ENCODE measurements at places on chromosomes 16 and 17. TPM values are rescaled to one million over a fixed set of nuclear protein-coding genes. Genes with fewer than 3 reads are reported as not detected.

The GDPD3 gene
- 85.3 TPM for total RNA-seq

The TAT gene
- total RNA-seq = 0.24 TPM

DNA sequence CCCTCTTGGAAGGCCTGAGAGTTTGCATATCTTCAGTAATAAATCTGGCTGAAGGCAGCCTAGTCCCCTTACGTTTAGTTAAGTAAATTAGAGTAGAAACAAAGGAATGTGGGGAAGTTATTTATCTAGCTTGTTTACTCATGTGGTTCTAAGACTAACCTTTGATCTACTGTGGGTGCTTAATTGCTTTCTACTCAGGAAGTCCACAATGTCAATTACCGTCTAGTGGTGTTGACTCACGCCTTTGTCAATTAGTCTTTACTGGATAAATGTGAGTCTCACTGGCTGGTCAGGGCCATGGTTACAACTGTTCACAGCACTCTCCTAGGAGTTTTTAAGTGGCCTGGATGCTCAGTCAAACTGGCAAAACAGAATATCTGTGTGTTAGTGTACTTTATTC lies 2338.4 kb downstream of the TP53TG3F start:
- no peak for ATAC-seq

DNA sequence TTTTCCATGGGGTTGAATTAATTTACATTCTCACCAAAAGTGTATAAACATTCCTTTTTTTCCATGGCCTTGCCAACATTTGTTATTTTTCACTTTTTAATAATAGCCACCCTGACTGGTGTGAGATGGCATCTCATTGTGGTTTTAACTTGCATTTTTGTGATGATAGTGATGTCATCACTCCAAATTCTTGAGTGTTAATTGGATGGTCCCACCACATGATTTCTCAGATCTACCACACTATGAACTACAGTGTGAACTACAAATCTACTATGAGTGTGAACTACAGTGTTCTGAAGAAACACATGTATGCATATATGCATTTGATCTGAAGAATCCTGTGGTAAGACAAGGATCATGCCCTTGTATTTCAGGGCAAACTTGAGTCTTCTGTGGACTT lies 340.1 kb downstream of the ABCC12 start:
- ATAC-seq = no peak

GRCh38 chr16:80990577-80990976 lies 16.1 kb downstream of the CMC2 start:
- no peak for ATAC-seq

Measured in esophagus mucosa (tissue), 1 donor.